Caudate nucleus (tissue), 63 donors: ENCODE measurements at places on chromosomes 3 and 15.

- peak; percentile 4 for DNase-seq
Observed at GRCh38 chr15:78565097-78565950, at the start of gene CHRNA5. Gene CHRNA5 (plus strand): TSS chr15:78565520. CDS start chr15:78565720, 200 bp downstream.

DNA sequence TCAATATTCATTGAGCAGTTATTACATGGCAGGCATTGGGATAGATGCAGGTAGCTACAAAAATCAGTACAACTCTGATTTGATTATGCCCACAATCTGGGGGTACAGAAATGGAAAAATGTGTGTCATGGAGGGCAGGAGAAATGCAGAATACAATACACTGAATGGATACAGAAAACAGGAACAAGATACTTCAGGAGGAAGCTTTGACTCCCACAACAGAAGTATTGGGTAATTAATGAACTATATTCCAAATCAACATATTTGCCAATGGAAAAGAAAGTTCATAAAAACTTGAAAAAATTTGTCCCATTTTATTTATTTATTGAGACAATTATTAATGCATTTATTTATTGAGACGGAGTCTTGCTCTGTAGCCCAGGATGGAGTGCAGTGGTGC, 207.0 kb downstream of the SUCLG2 start:
- no peak for DNase-seq

- DNase-seq, result no peak
Observed at GRCh38 chr3:28577941-28578500, 229.4 kb upstream of the AZI2 start.

DNA sequence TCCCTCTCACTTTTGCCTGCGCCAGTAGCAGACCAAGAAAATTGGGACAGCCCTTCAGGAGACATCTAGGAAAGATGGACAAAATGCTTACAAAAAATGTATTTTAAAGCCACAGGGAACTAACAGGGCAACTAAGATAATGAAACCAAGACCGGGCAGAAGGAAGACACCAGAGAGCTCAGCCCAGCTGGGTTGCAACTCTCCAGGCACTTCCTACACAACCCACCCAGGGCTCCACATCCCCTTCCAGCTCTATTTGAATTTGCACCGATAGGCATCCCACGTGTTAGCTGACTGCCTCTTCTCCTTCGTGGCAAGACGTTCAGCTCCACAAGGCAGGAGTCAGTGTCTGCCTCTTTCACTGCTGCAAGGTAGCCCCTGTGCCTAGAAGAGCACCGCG, 6.6 kb upstream of the ATP10A start:
- no peak for DNase-seq

DNA sequence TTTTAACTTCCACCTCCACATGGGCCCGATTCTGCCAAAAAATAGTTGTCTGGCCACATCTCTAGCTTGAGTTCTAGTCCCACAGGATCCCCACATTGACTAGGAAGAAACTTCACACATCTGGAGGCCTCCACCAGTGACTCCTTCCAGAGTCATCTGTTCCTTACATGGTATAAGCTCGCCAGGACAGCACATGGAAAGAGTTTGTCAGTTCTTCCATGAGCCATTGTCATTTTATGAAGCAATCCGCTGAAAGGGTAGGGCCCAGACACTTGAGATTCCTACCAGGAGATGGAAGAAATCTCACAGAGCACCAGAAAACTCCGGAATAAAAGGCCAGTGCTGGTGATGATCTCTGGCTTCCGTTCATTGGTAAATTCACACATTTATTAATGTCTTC, 350.5 kb upstream of the ICE2 start:
- DNase-seq, result no peak

DNA sequence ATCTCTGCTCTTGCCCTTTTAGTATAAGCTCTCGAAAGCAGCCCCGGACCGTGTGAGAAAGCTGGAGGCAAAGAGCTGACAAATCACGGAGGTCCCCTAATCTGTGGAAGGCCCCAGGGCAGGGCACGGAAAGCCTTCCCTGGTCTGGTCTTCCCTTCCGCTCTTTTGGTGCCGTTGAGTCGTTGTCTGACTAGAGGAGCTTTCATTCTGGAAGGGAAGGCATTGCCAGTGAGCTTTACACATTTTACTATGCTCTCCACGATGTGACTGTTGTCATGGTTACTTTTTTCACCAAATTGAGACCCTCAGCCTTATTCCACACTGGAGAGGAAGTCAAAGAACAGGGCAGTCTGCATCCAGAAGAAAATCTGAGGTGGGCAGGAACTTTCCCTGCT, 71.7 kb downstream of the CYP19A1 start:
- no peak for DNase-seq

- DNase-seq, result peak; percentile 35
Observed at GRCh38 chr15:91919014-91919534, 65.6 kb downstream of the SLCO3A1 start.

DNA sequence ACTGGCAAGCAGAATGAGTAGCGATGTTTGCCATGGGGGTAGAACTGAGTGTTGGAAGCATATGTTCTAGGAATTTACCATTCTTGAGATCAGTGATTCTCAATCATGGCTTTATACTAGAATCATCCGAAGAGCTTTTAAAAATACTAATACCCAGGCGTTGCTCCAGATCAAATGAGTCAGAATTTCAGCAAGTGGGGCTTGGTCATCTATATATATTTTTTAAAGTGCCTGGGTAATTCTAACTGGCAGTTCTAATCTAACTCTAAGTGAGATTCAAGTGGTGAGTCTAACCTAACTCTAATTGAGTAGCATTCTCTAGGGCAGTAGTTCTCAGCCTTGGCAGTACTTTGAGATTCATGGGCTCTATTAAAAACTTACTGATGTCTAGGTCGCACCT, 20.8 kb downstream of the TM4SF1 start:
- no peak for DNase-seq
